AG04450 (cell line): ENCODE measurements at places on chromosomes 6 and 20. TPM values are rescaled to one million over a fixed set of nuclear protein-coding genes. Genes with fewer than 3 reads are reported as not detected.

- DNase-seq = no peak
Observed at GRCh38 chr6:90753820-90754643, 167.2 kb upstream of the MAP3K7 start.

DNA sequence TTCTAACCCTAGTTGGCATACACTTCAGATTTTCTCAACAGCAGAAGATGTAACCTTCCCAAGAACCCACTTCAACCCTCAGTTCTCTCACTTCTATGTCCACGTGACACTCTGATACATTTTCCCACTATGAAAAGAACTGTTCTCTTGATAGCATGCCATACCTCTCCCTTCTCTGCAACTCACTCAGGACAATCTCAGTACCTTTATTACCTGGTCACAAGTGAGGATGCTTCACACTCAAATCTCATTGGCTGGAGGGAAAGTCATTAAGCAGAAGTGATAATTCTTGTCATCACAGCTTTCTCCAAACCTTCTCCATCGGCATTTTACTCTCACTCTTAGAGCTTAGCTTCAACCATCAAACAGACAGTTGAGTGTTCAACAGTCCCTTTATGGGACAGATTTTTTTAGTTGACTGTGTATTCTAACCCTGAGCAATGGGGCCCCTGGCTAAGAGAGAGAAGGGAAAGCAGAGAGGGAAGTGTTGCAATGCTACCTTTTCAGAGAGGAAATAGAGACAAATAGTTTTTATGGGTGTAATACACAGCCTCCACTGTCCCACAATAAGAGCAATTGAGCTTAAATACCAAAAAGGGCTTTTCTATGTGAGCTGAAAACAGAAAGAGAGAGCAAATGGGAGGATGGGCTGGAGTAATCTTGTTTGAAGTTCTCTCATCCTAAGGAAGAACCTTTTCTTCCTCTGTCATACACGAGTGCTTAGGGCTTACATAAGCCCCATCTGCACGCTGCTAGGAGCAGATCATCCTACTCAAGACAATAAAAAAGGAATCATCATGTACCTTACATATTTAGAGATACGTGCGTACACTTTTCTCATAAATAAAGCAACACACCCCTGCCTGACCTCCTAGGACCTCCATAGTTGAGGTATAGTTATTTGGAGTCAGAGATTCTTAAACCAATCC lies 16.0 kb downstream of the HLA-DPA1 start:
- no peak for DNase-seq

GRCh38 chr6:34235307-34236130 lies 1.2 kb upstream of the HMGA1 start:
- no peak for DNase-seq

DNA sequence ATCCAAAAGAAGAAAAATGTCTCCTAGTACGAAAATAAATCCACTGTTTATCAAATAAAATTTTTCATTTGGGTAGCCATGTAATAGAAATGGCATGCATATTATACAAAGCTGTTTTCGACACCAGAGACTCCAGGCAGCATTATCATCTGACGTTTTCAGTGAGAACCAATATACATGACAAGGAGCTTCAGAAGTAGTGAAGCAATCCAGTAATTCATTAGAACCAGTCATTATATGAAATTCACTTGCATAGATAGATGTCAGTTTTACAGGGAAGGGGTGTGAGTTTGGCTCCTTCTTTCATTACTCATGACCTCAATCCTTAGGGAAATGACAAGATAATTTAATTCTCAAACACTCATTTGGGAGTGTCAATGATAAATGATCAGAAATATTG lies 14.7 kb downstream of the HTR1B start:
- no peak for DNase-seq

DNA sequence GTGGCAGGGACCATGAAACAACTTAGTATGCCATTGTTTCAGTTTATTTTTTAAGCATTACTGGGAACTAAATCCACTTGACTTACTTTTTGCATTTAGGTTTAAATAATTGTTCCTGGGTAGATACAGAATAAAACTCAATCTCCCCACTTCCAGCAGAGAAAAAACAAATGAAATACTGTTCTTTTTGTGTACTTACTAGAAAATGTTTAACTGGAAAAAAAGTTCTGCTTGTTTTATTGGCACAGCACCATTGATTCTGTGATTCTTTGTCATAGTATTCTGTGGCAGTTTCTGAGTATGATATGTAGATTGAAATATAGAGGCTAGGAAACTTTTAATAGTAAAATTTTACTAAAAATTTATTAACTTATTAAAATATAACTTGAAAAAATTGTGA lies 10.2 kb downstream of the ASXL1 start:
- DNase-seq = no peak

- no peak for DNase-seq
Observed at GRCh38 chr20:2431185-2431584, 39.4 kb downstream of the SNRPB start.

- DNase-seq = peak; percentile 69
Observed at GRCh38 chr6:71294121-71294523, 5.5 kb downstream of the OGFRL1 start.

GRCh38 chr20:52312132-52312729 lies 120.7 kb upstream of the ZFP64 start:
- peak; percentile 16 for DNase-seq

- no peak for DNase-seq
Observed at GRCh38 chr6:169094552-169094950, 159.1 kb downstream of the THBS2 start.

DNA sequence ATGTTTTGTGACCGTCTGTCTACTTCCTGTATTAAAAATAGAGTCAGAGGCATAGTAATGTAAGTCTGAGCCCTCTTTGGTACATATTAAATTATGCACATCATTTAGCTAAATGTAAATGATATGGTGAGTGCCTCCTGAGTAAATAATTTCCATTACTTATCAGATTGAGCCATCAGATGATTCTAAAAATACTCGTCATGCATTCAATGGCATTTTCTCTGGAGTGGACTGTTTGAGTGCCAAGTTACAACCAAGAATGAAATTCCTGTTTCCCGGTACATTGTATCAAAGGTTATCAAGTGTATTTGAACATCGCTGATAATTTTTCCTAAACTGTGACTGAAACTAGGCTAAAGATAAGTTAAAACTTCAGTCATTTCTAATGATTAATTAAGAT lies 81.0 kb downstream of the AKAP7 start:
- no peak for DNase-seq

DNA sequence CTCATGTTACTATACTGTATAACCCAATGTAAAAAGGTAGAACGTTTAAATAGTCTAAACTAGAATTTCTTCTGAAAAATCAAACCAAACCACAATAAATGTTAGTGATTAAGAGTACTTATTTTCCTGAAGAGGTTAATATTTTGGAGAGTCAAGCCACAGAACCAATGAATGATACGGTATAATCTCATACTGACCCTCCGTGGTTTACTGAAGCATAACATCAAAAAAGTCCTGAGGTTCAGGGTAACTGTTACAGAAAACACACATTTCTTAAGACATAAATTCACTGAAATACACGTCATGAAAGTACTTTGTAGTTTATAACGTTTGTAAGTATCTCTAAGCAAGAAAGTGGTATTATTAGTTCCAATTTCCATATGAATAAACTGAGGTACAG lies 28.9 kb downstream of the ESF1 start:
- DNase-seq = no peak

- no peak for DNase-seq
Observed at GRCh38 chr20:50456452-50457324, 53.5 kb upstream of the PTPN1 start.

GRCh38 chr20:9974324-9974723 lies 60.5 kb upstream of the ANKEF1 start:
- no peak for DNase-seq

GRCh38 chr6:119157506-119157815 lies 79.0 kb upstream of the FAM184A start:
- no peak for DNase-seq

DNA sequence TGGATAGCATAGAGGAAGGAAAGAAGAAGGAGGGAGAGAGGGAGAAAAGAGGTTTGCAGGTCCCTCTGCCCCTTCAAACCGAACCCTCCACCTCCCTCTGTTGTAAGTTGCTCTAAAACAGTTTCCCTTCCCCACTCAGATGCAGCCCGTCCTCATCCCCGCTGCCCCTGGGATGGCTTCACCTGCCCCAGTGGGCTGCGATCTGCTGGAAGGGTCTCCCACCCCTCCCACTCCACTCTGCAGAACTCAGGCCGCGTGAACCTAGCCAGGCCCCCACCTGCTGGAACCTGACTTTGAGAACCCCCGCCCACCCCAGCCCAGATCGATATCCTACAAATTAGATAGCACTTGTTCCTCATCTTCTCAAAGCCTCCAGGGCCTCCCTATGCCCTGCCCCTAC lies 190.8 kb downstream of the DLL1 start:
- DNase-seq = no peak

DNA sequence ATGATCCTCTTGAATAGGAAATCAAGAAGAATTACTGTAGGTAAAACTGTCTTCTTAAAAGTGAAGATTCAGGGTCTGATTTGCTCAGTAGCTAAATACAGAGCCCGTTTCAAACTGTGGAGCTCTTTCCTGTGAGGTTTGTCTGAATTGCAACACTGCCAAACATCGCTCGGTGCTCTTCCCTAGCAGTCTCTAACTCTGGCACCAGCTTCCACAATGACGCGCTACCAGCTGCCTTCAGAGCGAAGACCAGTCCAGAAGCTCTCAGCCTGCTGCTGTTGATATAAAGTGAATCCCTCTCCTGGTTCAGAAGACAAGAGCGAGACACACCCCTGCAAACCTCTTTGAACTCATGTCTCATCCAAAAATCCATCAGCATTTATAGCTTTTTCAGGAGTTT lies 447.0 kb downstream of the LMBRD1 start:
- DNase-seq = no peak

- DNase-seq = no peak
Observed at GRCh38 chr6:139965393-139965792, 590.9 kb upstream of the CITED2 start.

DNA sequence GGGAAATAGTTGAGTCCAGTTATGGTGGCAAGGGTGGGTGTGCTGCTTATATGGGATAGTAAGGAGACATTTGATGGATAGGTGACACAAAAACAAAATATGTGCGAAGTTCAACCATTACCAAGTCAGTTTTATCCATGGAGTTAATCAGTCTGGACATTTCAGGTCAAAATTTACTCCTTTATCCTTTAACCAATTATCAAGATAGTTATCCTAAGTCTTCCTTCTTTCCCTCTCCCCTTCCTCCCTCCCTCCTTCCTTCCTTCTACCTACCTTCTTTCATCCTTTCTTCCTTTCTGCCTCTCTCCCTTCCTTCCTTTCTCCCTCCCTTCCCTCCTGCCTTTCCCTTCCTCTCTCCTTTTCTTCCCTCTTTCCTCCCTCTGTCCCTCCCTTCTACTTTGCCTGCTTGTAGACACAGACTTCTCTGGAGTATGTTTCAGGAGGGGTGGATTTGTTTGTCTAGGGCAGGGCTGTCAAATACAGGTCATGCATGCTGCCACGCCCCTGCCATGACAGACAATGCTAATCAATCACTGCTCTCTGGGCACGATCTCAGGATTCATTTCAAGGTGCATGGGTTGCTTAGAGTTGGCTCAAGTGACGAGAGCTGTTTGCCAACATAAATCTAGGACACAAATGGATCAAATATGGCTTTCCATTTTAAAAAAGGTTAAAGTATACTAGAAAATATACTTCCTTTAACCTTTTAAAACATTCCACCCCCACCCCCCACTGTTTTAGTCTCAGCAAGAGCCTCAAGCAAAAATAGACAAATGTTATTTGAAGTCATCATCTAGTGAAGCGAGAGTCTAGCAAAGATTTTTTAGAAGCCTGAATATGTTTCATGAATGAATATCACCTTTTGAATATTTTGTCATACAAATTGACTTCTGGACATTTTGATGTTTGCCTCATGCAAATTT lies 281.6 kb upstream of the CITED2 start:
- DNase-seq = no peak

GRCh38 chr6:36616893-36617521 lies 22.8 kb downstream of the SRSF3 start:
- no peak for DNase-seq

GRCh38 chr6:26311385-26312095 lies 53.5 kb upstream of the BTN3A2 start:
- no peak for DNase-seq

DNA sequence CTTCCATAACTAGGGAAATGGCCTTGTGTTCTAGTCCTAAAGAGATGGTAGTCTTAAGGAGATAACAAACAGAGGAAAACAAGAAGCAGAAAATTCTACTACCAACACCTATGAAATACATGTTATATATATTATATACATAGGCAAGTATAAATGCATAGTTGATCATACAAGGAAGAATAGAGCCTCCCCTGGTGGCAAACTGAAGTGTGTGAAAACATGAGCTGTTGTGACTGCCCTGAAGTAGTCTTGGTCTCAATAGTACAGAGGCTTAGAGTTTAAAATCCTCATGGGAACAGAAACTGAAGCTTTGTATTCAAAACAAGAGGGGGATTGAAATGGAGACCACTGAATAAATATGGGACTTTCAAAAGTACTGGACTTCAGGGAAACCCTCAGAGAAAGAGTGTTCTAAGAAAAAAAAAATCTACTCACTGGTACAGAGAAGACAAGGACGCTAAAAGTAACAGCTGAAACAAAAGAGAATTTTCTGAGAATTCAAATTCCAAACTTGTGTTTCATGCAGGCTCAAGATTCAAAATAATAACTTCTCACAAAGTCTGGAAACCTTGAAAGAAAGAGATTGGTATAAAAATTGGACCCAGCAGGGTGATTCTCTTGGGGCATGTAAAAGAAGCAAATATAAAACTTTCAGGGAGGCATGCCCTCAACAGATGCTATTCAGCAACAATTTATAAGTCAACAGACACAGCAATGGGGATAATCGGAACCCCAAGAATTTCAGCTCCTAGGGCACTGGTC lies 59.7 kb upstream of the SAMD3 start:
- DNase-seq = peak; percentile 11

DNA sequence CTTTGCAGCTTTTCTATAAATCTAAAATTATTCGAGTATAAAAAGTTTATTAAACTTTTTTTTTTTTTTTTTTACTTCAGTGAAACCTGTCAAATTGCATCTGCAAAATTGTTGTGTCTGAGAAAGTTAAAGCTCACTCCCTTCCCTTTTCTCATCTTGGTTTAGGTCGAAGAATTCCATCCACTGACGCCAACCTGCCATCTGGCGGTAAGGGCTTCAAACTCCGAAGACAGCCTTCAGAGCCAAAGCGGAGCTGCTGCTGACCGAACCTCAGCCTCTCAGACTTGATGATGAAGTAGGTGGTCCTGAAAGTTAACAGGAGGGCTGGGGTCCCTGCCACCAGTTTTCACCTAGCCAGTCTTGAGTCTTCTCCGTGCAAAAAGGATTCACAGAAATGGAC lies 29.6 kb upstream of the VAPB start:
- DNase-seq = no peak

Gene RPP40
- polyA plus RNA-seq = 7.6 and 8.2 TPM in 2 replicates

Gene RNF8
- polyA plus RNA-seq = 20.1 and 26.3 TPM in 2 replicates

Gene SMLR1
- not detected in 2 replicates for polyA plus RNA-seq

Gene KCNK15
- polyA plus RNA-seq = not detected in 2 replicates

Gene ZBTB46
- polyA plus RNA-seq = 2.0 and 2.8 TPM in 2 replicates

Gene FKBP5
- polyA plus RNA-seq = 6.9 and 7.6 TPM in 2 replicates

Gene KCNQ5
- 0.52 TPM in 2 replicates for polyA plus RNA-seq

Gene RNF144B
- polyA plus RNA-seq = 0.25 and 0.35 TPM in 2 replicates

Gene SMPD2
- 4.5 and 5.4 TPM in 2 replicates for polyA plus RNA-seq

Gene VSX1
- 0.06 TPM in 1 of 2 replicates, not detected in the other for polyA plus RNA-seq
